Smooth muscle cell of trachea (primary cell): ENCODE measurements at places on chromosomes 3 and 15. TPM values are rescaled to one million over a fixed set of nuclear protein-coding genes. Genes with fewer than 3 reads are reported as not detected.

SNRPN gene
- 99.6 and 173 TPM in 2 replicates for total RNA-seq

SYNPR gene
- total RNA-seq, result not detected in 2 replicates

CTXN2 gene
- not detected in 2 replicates for total RNA-seq

THSD4 gene
- total RNA-seq, result 31.3 and 52.6 TPM in 2 replicates

SERPINI2 gene
- total RNA-seq, result not detected in 2 replicates

TTLL13 gene
- total RNA-seq, result not detected in 2 replicates

CFAP91 gene
- 0.33 and 0.44 TPM in 2 replicates for total RNA-seq

TCAIM gene
- 34.1 and 42.8 TPM in 2 replicates for total RNA-seq

WDR49 gene
- 0.17 and 1.0 TPM in 2 replicates for total RNA-seq

MAGI1 gene
- 16.5 and 17.6 TPM in 2 replicates for total RNA-seq

C2CD4B gene
- total RNA-seq, result 0.15 TPM in 1 of 2 replicates, not detected in the other

NPAP1 gene
- total RNA-seq, result not detected in 2 replicates

CDHR4 gene
- total RNA-seq, result 0.33 TPM in 1 of 2 replicates, not detected in the other

USP3 gene
- 40.4 and 52.4 TPM in 2 replicates for total RNA-seq

CCR3 gene
- 0.33 TPM in 1 of 2 replicates, not detected in the other for total RNA-seq

SCN5A gene
- 0.29 and 1.2 TPM in 2 replicates for total RNA-seq

CYP1A1 gene
- total RNA-seq, result 1.3 TPM in 1 of 2 replicates, not detected in the other

C3orf49 gene
- not detected in 2 replicates for total RNA-seq

TMEM45A gene
- 29.2 and 50.8 TPM in 2 replicates for total RNA-seq

SPATA12 gene
- under 0.01 and 0.15 TPM in 2 replicates for total RNA-seq

HTR3E gene
- not detected in 2 replicates for total RNA-seq

SNTN gene
- not detected in 2 replicates for total RNA-seq

NEK10 gene
- 38.5 and 54.3 TPM in 2 replicates for total RNA-seq

HACD2 gene
- 14.9 and 26.9 TPM in 2 replicates for total RNA-seq

ZNF80 gene
- not detected in 2 replicates for total RNA-seq

A4GNT gene
- not detected in 2 replicates for total RNA-seq

TRPM1 gene
- not detected in 2 replicates for total RNA-seq

STRIT1 gene
- not detected in 2 replicates for total RNA-seq

FLNB gene
- total RNA-seq, result 51.3 and 62.5 TPM in 2 replicates

CAMK2N2 gene
- total RNA-seq, result not detected in 2 replicates

NDUFAF3 gene
- 67.8 and 109 TPM in 2 replicates for total RNA-seq

TRAIP gene
- 1.2 and 4.4 TPM in 2 replicates for total RNA-seq

ANXA2 gene
- total RNA-seq, result 3,054 and 5,074 TPM in 2 replicates

NEIL1 gene
- total RNA-seq, result 9.6 and 12.9 TPM in 2 replicates

UBA7 gene
- 46.7 and 92.1 TPM in 2 replicates for total RNA-seq

PP2D1 gene
- not detected in 2 replicates for total RNA-seq

CCR8 gene
- not detected in 2 replicates for total RNA-seq

STRA6 gene
- total RNA-seq, result 0.29 and 0.83 TPM in 2 replicates

CPN2 gene
- not detected in 2 replicates for total RNA-seq

SOX14 gene
- not detected in 2 replicates for total RNA-seq
